ENCODE measurements at places on chromosomes 2 and 18. TPM values are rescaled to one million over a fixed set of nuclear protein-coding genes. Genes with fewer than 3 reads are reported as not detected.
A peak's percentile ranks its signal among the peaks of the same experiment; 100 is the strongest.

DNA sequence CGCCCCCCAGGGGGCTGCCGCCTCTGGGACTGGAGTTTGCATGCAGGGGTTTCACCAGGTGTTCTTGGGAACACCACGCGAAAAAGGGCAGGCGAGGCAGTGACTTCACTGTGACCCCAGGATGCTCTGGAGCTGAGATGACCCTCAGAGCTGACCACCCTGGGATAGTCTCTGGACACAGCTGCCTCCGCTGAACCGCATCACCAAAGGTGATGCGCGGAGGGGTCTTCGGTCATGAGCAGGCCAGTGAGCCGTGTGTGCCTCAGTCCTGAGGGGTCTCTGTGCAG, 17.5 kb downstream of the GPR35 start:
- no peak for DNase-seq

GRCh38 chr2:41791523-41791922, 256.3 kb upstream of the PKDCC start:
- DNase-seq = peak; percentile 31

GRCh38 chr18:69585696-69586095, 185.0 kb downstream of the DOK6 start:
- DNase-seq = no peak

The PDCD1 gene
- total RNA-seq = 1.5 TPM

DNA sequence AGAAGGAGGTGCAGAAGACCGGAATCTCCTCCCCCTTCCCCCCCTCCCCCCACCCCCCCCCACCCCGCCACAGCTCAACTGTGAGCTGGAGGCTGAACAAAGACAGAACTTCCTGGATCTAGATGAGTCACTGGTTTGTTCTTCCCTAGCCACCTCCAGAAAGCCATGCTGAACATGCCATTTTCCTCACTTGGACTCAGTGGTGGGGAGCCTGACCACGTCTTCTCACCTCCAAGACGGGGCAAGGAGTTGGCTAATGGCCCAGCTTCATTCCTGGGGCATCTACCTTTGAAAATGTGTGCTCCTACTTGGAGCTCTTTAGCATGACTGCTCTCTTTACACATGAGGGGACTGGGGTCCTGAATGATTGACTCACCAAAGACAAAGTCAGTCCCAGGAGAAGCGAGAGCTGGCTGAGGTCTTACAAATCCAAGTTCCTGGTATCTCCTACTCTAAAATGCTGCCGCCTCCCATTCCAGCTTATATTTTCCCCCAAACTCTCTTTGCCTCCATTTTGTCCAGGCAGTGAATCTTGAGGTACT, 22.6 kb upstream of the FZD5 start:
- no peak for DNase-seq

DNA sequence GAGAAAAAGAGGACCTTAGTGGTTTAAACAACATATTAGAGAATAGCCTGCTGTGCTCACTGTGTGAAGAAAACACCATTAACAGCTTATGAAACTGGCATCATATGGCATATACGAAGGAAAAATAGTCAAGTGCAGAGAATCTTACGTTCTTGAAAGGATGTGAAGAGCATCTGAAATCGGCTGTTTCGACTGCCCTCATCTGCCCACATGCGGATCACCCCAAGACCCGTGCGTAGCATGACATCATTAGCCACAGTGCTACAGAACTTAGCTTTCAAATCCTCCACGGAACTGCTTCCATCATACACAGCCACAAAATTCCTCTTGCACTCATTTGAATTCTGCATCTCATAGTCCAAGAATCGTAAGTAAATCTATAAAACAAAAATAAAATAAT, 84.3 kb downstream of the NETO1 start:
- no peak for DNase-seq

DNA sequence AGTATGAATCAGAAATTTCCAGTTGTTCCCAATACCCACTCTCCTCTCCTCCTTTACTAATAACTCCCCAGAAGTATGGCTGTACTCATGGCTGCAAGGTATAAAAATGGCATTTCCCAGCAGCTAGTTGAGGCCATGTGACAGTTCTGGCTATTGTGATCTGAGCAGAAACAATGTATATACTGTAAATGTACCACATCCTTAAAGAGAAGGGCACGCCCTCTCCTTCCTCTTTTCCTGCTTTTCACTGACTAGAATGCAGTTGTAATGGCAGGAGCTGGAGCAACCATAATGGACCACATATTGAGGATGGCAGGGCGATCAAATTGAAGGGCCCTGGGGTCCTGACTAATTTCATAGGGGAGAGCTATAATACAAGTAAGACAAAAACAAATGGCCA, 211.2 kb downstream of the TNS1 start:
- DNase-seq = no peak

The EMILIN2 gene
- 12.2 TPM for total RNA-seq

The GALNT5 gene
- total RNA-seq = 0.59 TPM

The CAVIN2 gene
- 106 TPM for total RNA-seq

The RESP18 gene
- not detected for total RNA-seq

GRCh38 chr2:3753561-3753960, 50.2 kb downstream of the DCDC2C start:
- DNase-seq = no peak

- DNase-seq = no peak
Observed at GRCh38 chr2:175808858-175809257, 193.2 kb downstream of the LNPK start.

The ERBB4 gene
- 17.9 TPM for total RNA-seq

The CFAP65 gene
- not detected for total RNA-seq

The UGT1A4 gene
- not detected for total RNA-seq

- no peak for DNase-seq
Observed at GRCh38 chr2:179139506-179139905, 89.6 kb upstream of the CCDC141 start.

The KIAA2012 gene
- total RNA-seq = not detected

DNA sequence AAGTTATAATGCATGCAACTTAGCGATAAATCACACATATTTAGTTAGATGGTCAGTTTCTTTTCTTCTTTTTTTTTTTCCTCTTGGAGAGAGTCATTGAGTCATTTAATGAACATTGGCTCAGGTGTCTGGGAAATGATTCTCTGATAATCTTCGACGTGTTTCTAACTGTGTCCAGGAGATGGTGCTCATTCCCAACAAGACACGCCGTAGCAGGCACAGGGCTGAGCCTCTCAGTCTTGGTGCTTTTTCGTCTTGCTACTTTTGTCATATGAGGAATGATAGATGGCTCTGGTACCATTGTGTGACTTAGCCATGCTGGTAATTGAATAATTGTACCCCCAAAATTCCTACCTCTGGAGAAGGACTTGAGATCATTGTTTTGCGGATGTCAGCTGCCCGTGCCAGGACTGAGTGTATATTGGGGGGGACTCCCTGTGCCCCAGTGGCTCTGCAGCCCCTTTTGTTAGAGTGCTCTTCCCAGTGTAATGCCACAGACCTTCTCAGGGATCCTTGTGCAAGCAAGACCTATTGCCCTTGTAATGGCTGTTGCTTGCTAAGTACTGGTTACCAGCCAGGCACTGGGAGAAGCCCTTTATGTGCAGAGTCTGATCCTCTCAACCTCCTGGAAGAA, 107.6 kb upstream of the CYRIA start:
- DNase-seq = no peak

DNA sequence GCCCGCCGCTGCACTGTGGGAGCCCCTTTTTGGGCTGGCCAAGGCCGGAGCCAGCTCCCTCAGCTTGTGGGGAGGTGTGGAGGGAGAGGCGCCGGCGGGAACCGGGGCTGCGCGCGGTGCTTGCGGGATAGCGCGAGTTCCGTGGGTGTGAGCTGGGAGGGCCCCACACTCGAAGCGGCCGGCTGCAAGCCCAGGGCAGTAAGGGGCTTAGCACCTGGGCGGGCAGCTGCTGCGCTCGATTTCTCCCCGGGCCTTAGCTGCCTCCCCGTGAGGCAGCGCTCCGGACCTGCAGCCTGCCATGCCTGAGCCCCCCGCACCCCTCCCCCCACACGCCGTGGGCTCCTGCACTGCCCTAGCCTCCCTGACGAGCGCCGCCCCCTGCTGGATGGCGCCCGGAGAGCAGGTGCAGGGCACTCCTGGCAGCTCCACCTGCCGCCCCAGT, 124.4 kb downstream of the CCDC178 start:
- DNase-seq = no peak

DNA sequence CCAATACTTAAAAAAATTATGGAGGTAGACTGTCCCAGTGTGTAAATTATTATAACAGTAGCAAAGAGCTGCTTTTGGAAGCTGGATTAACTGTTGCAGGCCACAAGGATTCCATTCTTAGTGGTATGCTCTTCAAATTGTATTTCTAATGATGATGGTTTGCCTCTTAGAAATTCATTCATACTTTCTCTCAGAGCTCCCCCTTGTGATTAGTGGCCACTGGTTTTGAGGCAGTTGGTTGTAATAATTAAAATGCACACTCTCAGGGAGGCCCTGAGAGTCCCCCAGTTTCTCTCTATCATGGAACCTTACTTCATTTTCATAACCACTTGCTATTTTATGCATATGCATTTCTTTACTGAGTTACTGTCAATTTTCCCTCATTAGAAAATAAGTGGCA, 122.5 kb downstream of the PLA2R1 start:
- DNase-seq = no peak

- DNase-seq = peak; percentile 60
Observed at GRCh38 chr2:45993476-45993991, 303.7 kb upstream of the EPAS1 start.

GRCh38 chr2:22822835-22823234, 562.1 kb upstream of the KLHL29 start:
- DNase-seq = no peak

GRCh38 chr2:191032588-191033429, 18.8 kb upstream of the STAT1 start:
- no peak for DNase-seq

GRCh38 chr2:18927525-18928232, 338.3 kb upstream of the NT5C1B start:
- DNase-seq = no peak

GRCh38 chr2:19746611-19747309, 155.0 kb downstream of the TTC32 start:
- no peak for DNase-seq

- DNase-seq = no peak
Observed at GRCh38 chr2:8089596-8089995, 592.3 kb upstream of the ID2 start.

DNA sequence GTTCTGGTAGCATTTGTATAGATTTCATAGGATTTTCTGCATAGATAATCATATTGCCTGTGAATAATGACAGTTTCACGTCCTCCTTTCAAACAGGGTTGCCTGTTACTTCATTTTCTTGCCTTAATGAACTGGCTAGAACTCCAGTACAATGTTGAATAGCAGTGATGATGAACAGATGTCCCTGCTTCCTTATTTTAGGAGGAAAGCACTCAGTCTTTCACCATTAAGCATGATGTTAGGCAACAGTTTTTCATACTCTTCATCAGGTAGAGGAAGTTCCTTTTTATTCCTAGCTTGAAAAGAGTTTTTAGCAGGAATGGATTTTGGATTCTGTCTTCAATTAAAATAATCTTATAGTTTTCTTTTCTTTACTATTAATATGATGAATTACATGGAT, 39.7 kb downstream of the C2orf76 start:
- DNase-seq = no peak

The SH2D6 gene
- total RNA-seq = 0.29 TPM

GRCh38 chr18:12036201-12036751, 55.0 kb downstream of the IMPA2 start:
- DNase-seq = no peak

The REEP1 gene
- total RNA-seq = 22.5 TPM

GRCh38 chr2:151841047-151841424, 12.8 kb upstream of the ARL5A start:
- no peak for DNase-seq

The SS18 gene
- total RNA-seq = 31.6 TPM

The CDH2 gene
- 110 TPM for total RNA-seq

GRCh38 chr2:207046724-207047123, 107.4 kb downstream of the CPO start:
- DNase-seq = no peak

GRCh38 chr18:6365385-6365784, 49.3 kb downstream of the L3MBTL4 start:
- no peak for DNase-seq

The SH3RF3 gene
- 9.4 TPM for total RNA-seq

GRCh38 chr2:230254152-230254881, 28.8 kb downstream of the SP140 start:
- no peak for DNase-seq

The EPAS1 gene
- 377 TPM for total RNA-seq

DNA sequence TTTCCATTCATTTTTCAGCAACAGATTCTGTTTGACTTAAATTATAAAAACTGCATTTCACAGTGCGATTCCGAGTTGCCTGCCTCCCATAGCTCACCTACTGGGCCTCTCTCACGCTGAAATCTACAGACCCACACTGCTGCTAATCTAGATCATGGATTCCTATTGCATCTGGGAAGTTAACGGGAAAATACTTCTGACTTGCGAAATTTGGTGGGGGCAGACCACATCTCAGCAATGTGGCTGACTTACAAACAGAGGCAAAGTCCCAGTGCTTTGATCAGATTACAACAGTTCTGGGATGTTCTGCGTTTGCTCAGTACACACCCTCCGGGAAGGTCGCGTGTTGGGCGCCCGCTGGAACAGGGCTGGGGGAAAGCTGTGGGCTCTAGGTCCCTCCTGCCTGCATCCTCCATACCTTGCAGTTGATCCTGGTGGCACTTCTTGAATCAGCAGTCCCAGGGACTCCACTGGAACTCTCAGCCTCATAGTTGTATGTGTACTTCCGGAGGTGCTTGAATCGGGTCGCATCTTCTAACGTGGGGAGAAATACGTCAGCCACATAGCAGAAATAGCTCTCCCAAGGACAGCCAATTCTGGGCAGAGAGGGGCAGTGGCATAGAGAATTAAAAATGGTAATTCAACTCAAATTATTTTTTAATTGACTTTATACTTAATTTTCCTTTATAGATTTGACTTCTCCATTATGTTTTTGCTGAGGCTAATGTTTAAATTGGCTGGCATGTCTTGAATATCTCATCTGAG, 1.7 kb downstream of the APOB start:
- peak; percentile 22 for DNase-seq

GRCh38 chr2:168889635-168890005, 610 bp downstream of the SPC25 start:
- no peak for DNase-seq

The ALKAL2 gene
- total RNA-seq = 0.80 TPM

GRCh38 chr2:158967114-158967730, 1.2 kb upstream of the TANC1 start:
- no peak for DNase-seq

- DNase-seq = peak; percentile 20
Observed at GRCh38 chr2:84741182-84741822, 139.6 kb downstream of the TRABD2A start.

DNA sequence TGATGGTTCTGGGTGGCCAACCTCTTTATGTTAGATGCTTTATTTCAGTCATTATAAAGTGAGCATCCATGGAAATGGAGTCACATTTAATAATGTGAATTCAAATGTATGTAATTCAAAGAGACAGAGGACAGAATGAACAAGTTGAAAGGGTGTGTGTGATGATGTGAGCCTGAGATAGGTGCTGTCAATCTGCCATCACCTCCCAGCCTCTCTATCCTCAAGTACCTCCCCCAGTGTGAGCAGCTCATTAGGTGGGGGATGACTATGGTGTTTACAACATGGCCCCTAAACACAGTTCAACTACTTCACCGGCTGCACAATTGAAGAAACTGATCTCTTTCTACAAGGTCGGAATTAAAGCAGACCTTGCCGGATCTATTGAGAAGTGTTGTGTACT, 74.7 kb upstream of the IGFBP5 start:
- DNase-seq = no peak

The THSD7B gene
- 0.16 TPM for total RNA-seq

The RAMP1 gene
- 359 TPM for total RNA-seq

The CFC1 gene
- total RNA-seq = not detected

The HAAO gene
- total RNA-seq = 3.4 TPM

The C2orf76 gene
- total RNA-seq = 11.5 TPM

GRCh38 chr2:42072349-42073118, 24.7 kb downstream of the PKDCC start:
- DNase-seq = peak; percentile 47

GRCh38 chr2:235168174-235168979, 216.6 kb downstream of the SH3BP4 start:
- DNase-seq = no peak
